ENCODE measurements at places on chromosomes 11 and 22.

GRCh38 chr22:43213051-43213450 is 26.1 kb upstream of the TTLL12 start:
- DNase-seq, result no peak

DNA sequence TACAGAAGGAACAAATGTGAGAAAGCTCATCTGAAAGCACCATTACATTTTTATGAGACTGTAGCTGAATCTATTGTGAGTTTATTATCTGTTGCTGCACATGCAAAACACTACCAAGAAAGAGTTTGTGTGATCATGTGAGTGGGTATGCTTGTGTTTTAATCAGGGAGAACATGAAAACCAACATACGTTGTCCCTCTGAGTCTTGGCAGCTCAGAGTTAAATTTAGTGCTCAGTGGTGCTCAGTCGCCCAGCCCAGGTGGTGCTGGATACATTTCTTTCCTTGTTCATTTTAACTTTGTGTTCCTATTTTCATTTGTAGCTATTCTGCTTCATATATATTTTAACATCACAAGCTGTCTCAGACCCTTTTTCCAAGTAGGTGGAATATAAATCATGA is 500.6 kb downstream of the NTM start:
- no peak for DNase-seq

- no peak for DNase-seq
Measured at GRCh38 chr22:42286205-42286604, 15.8 kb upstream of the TCF20 start.

GRCh38 chr22:38798496-38798895 is 4.6 kb upstream of the DNAL4 start:
- DNase-seq, result no peak

DNA sequence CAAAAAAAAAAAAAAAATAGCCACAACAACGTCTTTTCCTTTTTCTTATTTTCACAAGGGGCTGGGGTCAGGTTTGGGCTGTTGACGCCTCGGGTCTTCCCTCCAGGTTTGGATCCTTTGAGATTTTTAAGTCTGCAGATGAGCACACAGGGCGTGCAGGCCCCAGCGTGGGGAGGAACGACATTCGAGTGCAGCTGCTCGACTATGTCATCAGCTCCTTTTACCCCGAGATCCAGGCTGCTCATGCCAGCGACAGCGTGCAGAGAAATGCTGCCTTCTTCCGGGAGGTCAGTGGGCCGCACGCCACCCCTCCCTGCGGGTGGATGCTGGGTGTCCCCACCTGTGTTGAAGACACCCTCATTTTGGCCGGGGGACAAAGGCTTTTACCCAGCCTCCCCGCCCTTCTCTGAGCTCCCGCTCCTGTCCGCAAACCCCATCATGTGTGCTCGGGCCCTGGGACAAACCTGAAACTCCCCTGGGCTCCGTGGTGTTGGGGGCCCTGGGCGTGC is 7.7 kb downstream of the SELENOO start:
- DNase-seq, result no peak

GRCh38 chr11:84476581-84476980 is 1150.6 kb downstream of the DLG2 start:
- no peak for DNase-seq
